Kidney tubule cell (primary cell): ENCODE measurements at places on chromosomes 12 and 14.

- peak; percentile 86 for DNase-seq
Measured at GRCh38 chr14:61668282-61668681, 27.0 kb upstream of the HIF1A start.

DNA sequence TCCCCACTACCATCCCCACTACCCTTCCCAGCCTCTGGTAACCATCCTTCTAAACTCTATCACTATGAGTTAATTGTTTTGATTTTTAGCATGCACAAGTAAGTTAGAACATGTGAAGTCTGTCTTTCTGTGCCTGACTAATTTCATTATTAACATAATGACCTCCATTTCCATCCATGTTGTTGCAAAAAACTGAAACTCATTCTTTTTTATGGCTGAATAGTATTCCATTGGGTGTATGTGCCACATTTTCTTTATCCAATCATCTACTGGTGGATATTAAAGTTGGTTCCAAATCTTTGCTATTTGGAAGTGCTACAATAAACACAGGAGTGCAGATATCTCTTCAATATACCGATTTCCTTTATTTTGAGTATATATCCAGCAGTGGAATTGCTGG lies 13.2 kb upstream of the PPM1H start:
- no peak for DNase-seq

- DNase-seq: no peak
Measured at GRCh38 chr14:94989946-94990345, 167.4 kb downstream of the DICER1 start.

DNA sequence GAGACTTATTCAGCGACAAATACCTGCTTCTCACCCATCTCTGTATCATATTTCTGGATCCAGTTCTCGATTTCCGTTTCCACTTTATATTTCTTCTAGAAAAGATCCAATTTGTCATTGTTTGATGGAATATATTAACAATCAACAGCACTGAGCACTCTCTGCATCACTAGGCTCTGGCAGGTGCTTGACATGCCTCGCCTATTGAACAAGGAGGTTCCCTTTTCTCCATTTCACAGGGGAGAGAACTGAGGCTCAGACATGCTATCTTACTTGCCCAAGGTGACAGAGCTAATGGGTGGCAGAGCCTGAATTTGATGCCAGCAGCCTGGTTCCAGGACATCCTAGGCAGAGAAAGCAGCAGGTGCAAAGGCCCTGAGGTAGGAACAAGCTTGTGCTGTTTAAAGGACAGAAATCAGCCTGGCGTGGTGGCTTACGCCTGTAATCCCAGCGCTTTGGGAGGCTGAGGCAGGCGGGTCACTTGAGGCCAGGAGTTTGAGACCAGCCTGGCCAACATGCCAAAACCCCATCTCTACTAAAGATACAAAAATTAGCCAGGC lies 12.1 kb downstream of the RITA1 start:
- DNase-seq: no peak

DNA sequence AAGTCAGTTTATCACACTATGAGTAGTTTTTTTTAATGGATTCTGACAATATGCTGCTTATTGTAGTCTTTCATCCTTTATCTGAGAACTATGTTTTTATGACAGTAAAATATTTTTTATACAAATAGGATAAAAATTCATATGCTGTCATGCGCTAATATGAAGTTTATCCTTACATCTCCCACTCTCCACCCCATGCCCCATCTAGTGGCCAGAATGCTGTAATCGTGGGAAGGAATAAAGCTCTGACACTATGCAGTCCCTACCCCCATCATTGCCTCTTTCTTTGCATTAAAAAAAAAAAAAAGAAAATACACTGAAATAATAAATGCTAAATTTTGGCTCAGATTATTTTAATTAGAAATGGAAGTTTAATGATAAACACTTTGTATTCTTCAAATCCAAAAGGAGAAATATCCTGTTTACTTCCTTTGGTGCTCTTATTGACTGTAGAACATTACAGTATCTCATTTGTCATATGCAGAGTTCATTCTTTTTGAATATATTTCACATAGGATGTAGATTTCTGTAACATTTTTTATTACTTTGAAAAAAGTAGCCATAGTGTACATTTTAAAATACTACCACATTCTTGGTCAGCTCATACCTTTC lies 145.9 kb upstream of the SLCO1C1 start:
- no peak for DNase-seq

- DNase-seq: no peak
Measured at GRCh38 chr12:76747245-76747644, 16.7 kb upstream of the ZDHHC17 start.

- DNase-seq: no peak
Measured at GRCh38 chr14:23409475-23409874, 1.4 kb upstream of the MYH6 start.

DNA sequence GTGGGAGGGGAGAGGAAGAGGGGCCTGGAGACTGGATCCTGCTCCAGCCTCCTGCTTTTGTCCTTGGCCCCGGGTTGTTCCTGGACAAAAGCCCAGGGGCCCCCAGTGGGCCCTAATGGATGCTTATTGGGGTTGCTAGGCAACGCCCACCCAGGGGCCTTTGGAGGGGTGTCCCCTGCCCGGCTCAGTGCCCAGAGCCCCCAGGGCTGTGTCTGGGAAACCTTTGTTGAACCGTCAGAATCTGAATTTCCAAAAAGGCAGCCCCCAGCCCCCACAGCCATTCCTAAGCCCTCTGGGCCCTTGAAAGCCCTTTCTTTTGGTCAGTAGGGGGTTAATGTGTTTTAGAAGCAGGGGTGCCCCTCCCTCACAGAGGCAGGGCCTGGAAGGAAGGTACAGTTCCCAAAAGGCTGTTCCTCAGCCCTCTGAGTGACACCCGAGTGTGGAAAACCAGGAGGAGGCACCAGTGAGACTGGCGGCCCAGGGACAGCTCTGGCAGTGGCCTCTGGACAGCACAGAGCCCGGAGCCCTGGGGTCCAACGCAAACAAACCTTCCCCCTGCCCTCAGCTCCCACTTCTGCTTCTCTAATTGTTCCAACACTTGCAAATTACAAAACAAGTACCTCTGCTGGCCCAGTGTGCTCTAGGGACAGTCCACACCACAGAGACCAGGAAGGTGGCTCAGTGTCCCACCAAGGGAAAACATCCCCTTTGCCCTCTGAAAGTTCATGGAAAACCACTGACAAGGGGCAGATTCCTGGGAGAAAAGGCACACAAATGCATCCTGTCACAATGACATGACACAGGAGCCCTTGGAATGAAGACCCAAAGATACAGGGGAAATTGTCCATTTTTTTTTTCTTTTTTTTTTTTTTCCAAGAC lies 19.4 kb downstream of the HHIPL1 start:
- DNase-seq: no peak

DNA sequence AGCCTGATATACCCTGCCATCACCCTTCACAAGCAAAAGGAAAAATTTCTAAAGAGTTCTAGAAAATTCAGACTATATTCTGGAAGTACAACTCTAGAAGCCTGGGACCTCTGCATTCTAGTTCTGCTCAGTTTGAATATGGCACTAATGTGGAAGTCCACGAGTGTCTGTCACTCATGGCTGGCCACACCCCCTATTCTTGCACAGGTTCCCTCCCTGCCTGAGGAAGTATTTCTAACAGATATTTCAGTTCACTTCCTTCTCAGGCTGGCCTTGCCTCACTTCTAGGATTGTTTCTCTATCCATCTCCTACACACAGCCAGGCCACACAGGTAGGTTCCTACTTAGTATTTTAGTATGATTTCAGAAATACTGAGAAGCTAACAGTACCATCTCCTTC lies 67.4 kb downstream of the PHLDA1 start:
- peak; percentile 37 for DNase-seq

- DNase-seq: no peak
Measured at GRCh38 chr12:16482726-16483125, 123.2 kb downstream of the LMO3 start.
